ENCODE measurements at places on chromosomes 3 and 15.

- no peak for DNase-seq
Measured at GRCh38 chr15:96334705-96335410, 4.4 kb downstream of the NR2F2 start.

- DNase-seq = peak; percentile 11
Measured at GRCh38 chr3:87350367-87351199, 74.2 kb upstream of the POU1F1 start.

- no peak for DNase-seq
Measured at GRCh38 chr3:18237251-18238005, 187.7 kb downstream of the SATB1 start.

- DNase-seq = no peak
Measured at GRCh38 chr3:63192248-63192647, 85.9 kb upstream of the SYNPR start.

DNA sequence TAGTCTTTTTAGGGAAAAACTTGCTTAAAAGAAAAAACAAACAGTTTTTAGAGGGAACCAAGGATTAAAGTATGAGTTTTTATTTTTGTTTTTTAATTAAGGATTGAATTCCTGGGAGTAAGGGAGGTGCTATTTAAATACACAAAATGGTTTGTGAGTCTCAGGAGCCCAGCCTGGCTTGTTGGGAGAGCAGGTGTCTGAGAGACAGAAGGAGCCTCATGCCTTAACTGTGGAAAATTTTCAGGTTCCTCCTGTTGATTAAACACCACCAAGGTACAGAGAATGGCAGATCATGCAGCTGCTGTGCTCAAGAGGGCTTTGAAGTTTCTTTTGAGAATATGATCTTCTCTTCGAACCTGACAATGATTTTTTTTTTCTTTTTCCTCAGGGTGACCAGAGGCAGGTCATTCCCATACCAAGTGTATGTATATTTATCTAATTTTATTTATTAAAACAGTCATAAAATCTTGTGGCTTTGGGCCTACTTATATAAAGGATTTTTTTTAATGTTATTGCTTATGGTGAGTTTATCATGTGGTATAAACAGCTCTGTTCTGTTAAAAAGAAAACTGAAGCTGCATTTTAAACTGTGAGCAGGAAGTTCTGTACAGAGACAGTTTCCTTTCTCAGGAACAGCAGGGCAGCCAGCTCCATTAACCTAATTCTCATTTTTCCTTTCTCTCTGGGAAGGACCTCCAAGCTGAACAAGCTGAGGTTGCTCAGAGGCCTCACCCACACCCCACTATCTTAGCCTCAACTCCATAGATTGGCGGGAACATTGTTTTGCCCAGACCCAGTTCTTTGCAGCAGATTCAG is 33.7 kb upstream of the VILL start:
- DNase-seq = no peak

GRCh38 chr3:150314248-150315004 is 93.7 kb upstream of the TSC22D2 start:
- DNase-seq = no peak

DNA sequence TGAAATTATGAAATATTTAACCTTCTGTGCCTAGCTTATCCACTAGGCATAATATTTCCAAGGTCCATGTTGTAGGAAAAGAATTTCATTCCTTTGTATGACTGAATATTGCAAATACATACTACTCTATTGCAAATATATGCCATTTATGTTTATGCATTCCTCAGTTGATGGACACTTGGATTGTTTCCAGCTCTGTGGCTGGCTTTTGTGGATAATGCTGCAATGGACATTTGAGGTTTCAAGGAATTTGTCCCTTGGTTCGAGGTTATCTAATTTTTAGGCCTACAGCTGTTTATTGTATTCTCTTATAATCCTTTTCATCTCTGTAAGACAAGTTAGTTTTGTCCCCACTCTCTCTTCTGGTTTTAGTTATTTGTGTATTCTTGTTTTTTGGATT is 7.7 kb upstream of the AADACL2 start:
- no peak for DNase-seq

GRCh38 chr15:75171408-75171807 is 30.3 kb upstream of the C15orf39 start:
- DNase-seq = no peak

DNA sequence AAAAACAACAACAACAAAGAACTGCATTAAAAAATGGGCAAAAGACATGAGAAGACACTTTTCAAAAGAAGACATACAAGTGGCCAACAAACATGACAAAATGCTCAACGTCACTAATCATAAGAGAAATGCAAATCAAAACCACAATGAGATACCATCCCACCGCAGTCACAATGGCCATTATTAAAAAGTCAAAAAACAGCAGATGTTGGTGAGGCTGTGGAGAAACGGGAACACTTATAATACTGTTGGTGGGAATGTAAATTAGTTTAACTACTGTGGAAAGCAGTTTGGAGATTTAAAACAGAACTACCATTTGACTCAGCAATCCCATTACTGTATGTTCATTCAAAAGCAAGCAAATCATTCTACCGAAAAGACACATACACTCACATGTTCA is 15.1 kb downstream of the EIF1B start:
- no peak for DNase-seq

DNA sequence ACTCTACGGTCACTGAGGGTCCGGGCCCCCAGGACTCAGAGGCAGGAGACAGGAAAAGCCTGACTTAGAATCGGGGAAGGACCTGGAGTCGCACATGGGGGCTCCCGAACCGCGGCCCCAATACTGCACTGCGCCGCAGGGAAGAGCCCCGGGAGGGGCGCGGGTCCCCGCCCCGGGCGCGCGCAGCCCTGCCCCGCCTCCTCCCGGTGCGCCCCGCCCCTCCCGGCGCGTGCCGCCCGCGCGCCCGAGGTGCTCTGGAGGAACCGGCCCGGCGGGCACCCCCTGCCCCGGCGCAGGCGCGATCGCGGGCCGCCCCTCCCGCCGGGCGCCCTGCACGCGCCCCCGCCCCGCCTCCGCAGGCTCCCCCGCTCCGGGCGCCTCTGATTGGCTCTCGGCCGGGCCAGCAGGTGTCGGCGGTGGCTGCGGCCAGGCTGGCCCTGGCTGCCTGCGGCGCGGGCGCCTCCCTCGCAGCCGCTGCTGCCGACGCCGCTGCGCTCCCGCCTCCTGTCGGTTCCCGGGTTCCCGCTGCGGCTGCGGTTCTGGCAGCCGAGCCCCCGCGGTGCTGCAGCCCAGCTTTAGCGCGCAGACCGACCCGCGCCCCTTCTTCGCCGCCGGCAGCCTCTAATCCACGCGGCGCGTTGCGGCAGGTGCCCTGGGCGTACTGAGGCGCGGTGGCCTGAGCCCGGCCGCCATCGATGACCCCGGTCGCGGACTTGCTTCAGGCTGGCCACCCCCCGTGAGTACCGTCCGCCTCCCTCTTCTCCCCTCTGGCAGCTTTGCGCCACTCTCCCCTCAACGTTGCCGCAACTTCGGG is at the start of gene MYRIP:
Gene MYRIP, plus strand, starts transcription at position 429 of the 814 bp plus-strand sequence. CDS start 91,208 bp downstream, outside the sequence.
- peak; percentile 34 for DNase-seq

GRCh38 chr15:83830381-83830780 is 176.5 kb downstream of the ADAMTSL3 start:
- no peak for DNase-seq

GRCh38 chr3:102059145-102059943 is 210.0 kb downstream of the NFKBIZ start:
- DNase-seq = peak; percentile 18

DNA sequence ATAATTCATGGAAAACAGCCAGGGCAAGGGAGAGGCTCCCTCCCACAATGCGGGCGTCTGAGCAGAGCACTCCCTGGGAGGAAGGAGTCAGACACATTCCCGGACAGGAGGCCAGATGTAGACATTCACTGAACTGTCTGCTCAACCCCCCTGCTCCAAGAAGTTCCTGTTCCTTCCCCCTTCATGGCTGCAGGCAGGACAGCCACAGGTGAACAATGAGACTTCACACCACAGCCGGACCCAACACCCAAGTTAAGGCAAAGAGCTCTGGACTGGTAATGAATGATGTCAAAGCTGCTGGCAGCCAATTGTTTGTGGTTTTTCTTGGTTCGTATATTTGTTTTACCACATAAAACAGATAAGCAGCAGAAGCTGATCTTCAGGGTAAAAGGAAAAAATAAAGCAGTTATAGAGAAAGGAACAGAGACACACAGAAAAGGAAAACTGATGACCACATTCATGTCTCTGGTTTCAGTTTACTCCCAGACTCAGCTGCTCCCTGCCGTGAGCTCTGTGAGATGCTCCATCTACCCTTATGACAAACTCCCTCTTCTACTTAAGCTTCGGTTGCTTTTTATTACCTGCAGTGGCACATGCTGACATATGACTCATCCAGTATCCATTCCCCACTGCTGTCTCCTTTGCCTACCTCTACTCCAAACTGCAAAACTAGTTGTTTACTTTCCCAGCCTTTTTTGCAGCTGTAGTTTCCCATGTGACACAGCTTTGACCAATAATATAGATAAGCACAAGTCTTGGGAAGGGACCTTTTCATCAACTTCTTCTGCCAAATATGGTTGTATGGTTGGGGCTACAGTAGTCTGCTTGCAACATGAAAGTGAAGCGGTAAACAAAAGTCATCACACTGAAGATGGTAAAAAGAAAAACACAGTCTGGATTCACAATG is 33.1 kb downstream of the DZIP1L start:
- DNase-seq = no peak

DNA sequence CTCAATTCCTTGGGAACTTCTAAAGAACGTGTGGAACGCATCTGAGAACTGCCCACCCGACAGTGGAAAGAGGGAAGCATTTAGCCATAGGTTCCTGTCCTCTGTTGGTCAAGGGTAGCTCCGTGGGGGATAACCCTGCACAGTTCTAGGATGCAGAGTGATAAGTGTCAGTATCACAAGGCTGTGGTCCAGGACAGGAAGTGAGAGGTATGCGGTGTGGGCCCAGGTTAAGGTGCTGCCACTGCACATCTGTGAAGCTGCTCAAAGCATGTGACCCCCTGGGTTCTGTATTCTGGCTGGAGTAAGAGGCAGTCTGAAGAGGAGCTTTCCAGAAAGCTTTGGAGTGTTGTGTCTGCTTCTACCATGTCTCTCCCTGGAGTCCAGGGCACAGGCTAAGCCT is 51.7 kb upstream of the HES1 start:
- peak; percentile 66 for DNase-seq

- DNase-seq = no peak
Measured at GRCh38 chr3:182568261-182568660, 225.0 kb upstream of the ATP11B start.

DNA sequence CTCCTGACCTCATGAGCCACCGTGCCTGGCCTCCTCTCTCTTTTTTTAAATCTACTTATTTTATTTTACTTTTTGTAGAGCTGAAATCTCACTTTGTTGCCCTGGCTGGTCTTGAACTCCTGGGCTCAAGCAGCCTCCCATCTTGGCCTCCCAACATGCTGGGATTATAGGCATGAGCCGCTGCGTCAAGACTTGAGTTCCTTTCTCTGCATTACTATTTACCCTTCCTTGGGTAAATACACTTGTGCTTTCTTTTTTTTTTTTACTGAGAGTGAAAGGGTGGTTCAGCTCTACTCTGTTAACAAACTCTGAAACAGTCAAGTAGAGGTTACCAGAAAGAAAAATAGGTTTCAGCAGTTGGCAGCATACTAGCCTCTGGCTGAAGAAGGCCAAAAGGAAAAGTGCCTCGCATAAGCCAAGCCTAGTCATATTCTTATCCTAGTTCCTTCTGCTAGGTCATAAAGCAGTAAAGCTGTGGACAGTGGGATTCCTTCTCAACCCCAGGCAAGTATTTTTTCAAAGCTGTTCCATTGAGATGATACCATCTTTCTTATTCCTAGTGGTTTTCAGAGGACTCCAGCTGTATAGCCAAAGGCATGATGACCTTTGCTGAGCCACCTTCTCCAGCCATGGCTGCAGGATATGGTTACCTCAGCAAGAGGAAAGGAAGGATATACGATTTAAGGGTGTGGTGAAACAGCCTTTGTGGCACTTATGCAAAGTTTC is 135.1 kb downstream of the RBPMS2 start:
- no peak for DNase-seq

- no peak for DNase-seq
Measured at GRCh38 chr15:29799859-29800258, 22.4 kb downstream of the TJP1 start.

DNA sequence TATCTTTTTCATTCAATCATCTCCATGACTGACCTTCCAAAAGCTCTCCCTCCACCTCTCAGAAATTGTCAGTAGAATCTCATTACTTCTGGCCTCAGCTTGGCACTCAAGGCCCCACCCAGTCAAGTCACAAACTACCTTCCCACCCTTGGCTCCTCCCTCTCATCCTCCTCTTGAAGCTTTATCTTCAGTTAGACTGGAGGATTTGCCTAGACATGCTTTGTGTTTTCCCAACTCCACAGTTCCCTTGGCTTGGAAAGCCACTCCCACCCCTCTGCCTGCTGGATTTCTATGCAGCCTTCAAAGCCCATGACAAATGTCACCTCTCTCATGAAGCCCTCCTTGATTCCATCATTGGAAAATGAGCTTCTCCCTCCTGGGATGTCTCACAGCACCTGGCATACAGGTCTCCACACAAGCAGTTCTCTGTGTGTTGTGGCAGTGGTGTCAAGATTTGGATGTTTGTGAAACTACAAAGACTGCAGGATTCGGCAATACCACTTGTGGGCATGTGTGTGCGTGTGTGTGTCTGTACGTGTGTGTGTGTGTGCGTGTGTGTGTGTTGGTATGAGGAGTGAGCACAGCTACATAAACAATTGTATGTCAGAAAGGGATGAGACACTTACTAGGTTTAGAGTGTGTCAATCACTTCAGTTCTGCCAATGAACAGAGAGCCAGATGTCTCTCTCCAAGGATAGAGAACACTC is 45.3 kb upstream of the VPS8 start:
- DNase-seq = no peak

GRCh38 chr15:66773129-66773873 is 71.3 kb downstream of the SMAD6 start:
- no peak for DNase-seq

DNA sequence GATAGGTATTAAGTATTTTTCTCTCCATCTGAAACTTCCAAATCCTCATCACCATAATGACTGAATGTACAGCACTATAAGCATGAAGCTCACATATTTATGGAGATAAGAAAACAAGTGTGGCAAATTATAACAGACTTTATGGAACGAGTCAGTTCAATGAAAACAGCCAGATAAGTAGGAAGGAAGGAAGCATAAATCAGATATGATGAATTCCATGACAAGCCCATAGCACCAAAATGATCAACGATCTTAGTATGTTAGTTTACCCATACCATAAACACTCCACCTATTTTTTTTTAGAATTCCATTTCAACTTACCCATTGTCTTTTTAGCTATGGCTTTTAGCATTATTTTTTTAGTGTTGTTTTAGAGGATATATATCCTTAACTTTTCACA is 169.5 kb downstream of the TNIK start:
- no peak for DNase-seq

GRCh38 chr3:116872688-116873087 is 163.1 kb downstream of the TUSC7 start:
- DNase-seq = no peak

GRCh38 chr15:80121546-80121945 is 31.3 kb upstream of the FAH start:
- no peak for DNase-seq

DNA sequence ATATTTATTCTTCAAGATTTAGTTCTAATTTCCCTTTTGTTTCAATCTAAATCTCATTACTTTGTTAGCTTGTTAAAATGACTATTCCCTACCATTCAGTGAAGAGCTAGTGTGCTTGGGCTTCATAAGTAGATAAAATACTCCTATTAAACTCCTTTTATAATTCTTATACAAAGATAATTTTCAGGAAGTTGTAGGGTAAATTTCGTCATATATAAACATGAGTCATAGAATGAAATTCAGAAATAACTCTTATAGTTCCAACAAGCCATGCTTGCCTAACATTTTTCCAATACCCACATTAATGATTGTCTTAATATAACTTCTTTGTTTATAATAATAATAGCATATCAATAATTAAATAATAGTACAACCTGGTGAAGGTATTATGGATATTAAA is 407.3 kb downstream of the NAALADL2 start:
- no peak for DNase-seq

All from GM12891 (cell line).